ENCODE measurements at places on chromosomes 7 and 10.

DNA sequence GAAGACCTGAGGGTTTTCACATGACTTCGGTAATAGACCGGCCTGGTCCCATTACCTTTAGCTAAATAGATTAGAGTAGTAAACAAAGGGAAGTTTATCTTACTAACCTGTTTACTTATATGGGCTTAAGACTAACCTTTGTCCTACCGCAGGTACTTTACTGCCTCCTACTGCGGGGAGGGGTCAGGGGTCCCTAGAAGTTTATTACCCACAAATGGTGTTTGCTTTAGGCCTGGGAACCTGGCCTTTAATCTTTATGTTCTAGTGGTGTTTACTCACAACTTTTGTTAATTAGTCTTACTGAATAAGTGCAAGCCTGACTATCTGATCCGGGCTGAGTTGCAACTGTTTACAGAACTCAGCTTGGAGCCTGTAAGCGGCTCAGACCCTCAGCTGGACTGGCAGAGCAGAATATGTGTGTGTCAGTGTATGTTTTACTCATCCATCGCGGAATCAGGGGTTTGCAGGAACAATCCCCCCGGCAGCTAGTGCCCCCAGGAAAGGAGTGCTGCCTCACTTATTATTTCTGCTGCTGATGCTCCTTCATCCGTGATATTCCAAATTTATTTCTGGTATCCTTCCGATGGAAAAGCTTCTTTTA lies 578.9 kb upstream of the SEMA3D start:
- DNase-seq = no peak

GRCh38 chr10:34183016-34183796 lies 631.9 kb downstream of the PARD3 start:
- DNase-seq = no peak

DNA sequence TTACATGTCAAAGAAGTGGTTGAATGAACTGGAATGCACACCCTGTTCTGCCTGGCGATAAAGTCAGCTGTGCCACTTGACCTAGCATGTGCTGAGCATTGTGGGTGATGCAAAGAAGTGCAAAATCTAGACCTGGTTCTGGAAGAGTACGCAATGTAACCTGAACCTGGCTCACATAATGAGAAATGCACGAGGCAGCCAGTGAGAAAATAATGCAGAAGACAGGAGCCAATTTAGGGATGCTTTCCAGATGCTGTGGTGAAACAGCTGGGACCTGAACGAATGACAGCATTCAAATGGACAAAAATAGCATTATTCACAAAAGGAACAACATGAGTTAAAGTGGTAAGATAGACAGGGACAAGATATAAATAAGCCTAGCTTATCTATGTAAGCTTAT lies 402.6 kb downstream of the SORCS1 start:
- DNase-seq = no peak

DNA sequence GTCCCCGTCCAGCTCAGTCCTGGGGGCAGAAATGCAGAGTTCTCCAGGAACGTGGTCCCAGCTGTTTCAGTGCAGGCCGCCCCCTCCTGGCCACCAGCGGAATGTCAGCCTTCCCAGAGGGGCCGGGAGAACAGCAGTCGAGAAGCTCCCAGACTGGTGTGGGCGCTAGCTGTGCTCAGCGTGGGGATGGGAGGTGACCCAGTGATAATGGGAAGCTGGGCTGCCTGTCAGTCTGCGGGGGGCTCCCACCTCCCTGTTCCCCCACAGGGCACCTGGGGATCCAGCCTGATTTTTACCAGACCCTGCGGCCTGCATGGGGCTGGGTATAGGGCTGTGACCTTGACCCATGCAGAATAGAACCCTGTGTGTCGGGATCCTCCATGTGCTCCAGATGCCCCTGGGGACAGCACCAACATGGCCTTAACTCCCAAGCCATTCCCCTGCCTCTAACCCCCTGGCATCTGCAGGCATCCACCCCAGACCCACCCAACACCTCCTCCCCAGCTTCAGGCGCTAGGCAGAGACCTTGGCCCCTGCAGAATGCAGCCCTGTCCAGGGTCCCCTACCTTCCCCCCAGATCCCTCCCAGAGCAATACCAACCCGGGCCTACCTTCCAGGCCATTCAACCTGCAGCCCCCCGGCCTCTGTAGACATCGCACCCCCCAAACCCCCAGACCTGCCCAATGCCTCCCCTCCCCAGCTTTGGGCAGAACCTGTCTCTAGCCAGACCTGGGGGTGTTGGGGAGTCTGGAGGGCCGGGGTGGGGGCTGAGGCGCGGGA lies 880 bp upstream of the ELN start:
- DNase-seq = no peak

DNA sequence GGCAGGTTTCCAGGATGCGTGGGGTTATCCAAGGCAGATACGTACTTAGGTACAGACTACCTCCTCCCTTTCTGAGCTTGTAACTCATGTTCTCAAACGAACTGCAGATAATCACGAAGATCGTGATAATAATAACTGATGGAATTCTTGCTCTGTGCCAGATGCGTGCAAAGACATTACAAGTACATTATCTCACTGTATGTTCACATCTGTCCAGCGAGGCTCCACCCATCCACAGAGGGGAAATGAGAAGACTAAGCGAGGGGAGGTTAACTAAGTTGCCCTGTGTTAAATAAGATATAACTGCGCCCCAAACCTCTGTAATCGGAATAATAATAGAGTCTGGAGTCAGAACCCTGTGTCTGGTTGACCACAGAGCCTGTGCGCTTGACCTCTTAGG lies 1.9 kb downstream of the GALNT17 start:
- no peak for DNase-seq

DNA sequence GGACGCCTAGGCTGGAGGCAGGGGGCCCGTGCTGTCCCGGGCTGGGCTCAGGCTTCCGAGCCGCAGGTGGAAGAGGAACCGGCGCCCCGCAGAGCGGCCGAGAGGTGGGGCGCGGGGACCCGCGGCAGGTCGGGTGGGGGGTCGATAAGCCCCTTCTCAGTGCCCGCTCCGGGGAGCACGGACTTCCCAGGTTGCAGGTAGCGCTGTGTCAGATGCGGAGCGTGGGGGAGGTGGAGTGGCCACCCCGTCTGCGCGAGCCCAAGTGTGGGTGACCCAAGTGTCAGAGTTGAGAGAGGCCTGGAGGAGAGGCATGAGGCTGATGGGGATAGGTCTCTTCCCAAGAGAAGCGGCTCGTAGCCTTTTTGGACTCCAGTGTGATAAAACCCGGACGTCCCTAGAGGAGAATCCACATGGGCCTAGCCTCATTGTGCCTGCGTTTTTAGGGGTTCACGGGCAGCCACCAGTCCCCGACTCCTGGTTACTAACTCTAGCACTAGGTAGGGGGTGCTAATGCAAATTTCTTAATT lies 580 bp downstream of the EEPD1 start:
- DNase-seq = no peak

GRCh38 chr10:131050162-131050766 lies 261.3 kb downstream of the TCERG1L start:
- DNase-seq = no peak

DNA sequence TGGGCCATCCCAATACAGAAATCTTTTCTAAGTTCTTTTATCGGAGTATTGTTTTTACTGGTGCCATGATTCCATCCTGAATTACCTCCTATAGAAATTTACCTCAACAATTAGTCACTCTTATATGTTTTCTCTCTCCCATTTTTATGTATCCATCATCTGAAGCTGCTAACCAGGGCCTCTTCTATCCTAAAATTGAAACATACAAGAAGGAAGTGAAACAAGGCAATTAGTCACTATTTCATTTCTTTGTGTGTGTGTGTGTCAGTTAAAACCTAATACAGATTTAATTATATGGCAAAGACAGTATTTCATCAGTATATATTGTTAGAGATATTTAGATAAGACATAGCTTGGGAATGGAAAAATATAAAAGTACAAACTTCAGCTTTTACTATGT lies 148.4 kb upstream of the AHR start:
- DNase-seq = no peak

GRCh38 chr7:107501593-107501992 lies 31.7 kb downstream of the GPR22 start:
- no peak for DNase-seq

DNA sequence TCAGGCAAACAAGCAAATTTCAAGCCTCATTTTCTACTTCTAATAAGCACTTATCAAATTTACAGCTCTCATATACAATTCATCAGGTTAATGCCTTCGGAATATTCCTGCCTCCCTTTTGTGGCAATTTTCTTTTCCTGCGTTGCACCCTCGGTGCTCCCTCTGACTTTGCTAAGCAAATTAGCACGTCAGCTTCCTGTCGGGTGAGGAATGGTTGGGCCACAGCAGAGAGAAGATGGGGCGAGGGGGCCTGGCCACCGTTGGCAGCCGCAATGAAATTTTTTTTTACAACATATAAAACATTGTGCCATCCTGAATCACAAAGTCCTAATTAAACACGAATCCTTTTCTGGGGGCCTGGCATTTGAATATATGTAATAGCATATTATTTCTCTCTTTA lies 28.1 kb downstream of the ELFN1 start:
- DNase-seq = no peak

GRCh38 chr10:101292194-101293006 lies 61.6 kb upstream of the BTRC start:
- DNase-seq = no peak

DNA sequence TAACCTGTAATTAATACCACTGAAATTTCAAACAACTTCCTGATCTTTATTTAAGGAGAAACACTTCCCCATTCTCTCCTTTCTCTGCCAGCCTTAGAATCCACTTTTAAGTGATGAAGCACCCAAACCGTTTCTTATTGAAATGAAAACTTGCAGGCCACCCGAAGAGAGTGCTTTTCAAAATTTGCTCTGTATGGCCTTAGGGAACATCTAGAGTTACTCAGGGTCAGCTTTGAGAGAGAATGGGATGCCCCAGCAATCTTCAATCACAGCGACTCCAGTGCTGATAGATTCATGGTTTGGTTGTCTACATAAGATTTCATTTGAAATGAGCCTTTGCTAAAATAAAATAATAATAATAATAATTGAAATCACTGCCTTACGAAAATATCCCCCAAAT lies 323.1 kb downstream of the PCLO start:
- DNase-seq = no peak

- DNase-seq = no peak
Observed at GRCh38 chr7:132536654-132537395, 39.4 kb downstream of the PLXNA4 start.

- DNase-seq = no peak
Observed at GRCh38 chr10:68561865-68562649, 1.9 kb downstream of the TET1 start.

DNA sequence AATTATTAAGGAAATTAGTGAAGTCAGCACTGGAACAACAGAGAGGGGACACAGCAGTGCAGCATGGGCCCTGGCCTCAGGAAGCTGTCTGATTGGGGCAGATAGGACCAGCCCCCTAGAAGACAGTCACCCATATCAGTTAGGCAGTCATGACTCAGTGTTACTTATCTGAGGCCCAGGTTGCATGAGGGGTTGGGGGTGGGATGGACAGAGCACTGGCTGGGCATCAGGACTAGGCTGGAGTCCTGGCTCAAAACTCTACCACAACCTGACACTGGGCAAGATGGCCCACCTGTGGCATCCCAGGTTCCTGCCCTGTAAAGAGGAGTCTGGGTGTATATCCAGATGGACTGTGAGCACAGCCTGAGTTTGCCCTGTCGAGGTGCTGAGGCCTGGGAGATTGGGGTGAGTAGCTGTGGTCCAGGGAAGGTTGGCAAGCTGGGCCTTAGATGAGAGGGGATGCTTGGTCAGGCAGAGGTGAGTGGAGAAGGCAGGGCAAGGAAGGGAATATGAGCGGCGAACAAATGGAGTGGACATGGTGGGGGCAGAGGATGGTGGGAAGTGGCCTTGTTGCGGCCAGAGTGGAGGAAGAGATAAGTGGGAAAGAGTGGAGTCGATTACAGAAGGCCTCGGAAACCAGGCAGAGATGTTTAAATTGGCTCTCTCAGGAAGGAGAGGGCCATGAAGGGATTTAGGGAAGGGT lies 37.5 kb downstream of the HK1 start:
- no peak for DNase-seq

DNA sequence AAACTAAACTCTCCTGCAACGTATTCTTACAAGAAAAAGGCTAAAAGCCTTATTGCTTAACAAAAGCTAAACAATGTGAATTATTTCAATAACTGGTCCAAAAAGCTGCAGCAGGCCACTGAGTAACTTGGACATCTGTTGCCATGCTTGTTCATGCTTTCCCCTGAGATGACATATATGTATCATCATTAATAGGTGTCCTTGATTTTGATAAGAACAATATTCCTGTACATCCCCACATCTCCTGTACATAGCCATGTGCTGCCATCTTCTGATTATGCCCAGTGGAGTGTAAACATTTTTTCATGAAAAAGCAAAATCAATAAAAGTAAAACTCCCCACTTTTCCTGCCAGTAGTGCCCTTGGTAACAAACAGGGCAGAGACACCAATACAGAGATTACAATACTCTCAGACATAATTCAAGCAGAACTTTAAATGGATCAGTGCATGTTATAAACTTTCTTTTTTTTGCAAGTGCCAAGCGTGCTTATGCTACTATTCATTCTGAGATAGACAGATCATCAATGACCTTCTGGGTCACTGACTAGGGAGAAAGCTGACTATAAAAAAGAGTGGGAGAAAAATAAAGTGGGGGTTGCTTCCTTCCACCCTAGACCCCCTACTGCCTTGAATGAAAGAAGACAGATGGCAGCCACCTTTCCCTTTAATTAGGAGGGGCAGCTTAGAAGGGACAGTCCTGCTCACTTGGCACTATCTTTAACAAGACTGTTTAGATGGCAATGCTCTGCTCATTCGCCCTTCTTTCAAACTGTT lies 205.5 kb upstream of the KLF14 start:
- DNase-seq = no peak

DNA sequence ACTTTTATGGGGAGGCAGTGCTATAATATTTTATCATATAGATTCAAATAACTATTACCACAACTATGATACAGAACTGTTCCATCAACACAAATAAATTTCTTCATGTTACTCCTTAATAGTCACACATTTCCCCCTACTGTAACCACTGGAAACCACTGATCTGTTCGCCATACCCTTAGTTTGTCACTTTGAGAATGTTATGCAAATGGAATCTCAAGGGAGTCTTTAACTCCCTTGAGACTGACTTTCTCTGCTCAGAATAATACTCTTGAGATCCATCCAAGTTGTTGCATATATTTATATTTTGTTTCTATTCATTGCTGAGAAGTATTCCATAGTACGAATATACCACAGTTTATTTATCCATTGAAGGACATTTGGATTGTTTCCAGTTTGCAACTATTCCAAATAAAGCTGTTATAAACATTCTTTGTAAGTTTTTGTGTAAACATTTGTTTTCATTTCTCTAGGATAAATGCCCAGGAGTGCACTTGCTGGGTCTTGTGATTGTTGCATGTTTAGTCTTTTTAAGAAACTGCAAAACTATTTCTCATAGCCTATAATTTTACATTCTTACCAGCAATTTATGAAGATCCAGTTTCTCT lies 19.7 kb upstream of the PON2 start:
- no peak for DNase-seq

GRCh38 chr7:40175725-40176510 lies 41.1 kb downstream of the SUGCT start:
- no peak for DNase-seq

Data from HS-5 (cell line).